ENCODE measurements at places on chromosomes 13 and 19. TPM values are rescaled to one million over a fixed set of nuclear protein-coding genes. Genes with fewer than 3 reads are reported as not detected.

The ZNF491 gene
- 14.8 TPM for total RNA-seq

The GRAMD1A gene
- total RNA-seq, result 47.1 TPM

The CEACAM19 gene
- 1.6 TPM for total RNA-seq

The ATXN8OS gene
- 2.1 TPM for total RNA-seq

The ZIC2 gene
- 21.7 TPM for total RNA-seq

The UBE2L5 gene
- total RNA-seq, result 0.92 TPM

The C19orf67 gene
- not detected for total RNA-seq

The ZNF667 gene
- 27.7 TPM for total RNA-seq

The ELSPBP1 gene
- not detected for total RNA-seq

The HSPB6 gene
- 0.23 TPM for total RNA-seq

Measured in diencephalon (tissue), 1 donor.